ENCODE measurements at places on chromosomes 16 and 17. TPM values are rescaled to one million over a fixed set of nuclear protein-coding genes. Genes with fewer than 3 reads are reported as not detected.

TBC1D3H gene
- total RNA-seq, result not detected

MT4 gene
- total RNA-seq, result not detected

KRT27 gene
- total RNA-seq, result not detected

SYT17 gene
- not detected for total RNA-seq

PFAS gene
- 75.3 TPM for total RNA-seq

TNRC6C gene
- 36.5 TPM for total RNA-seq

All from T-helper 1 cell treated with Interleukin-12 subunit alpha and Interleukin-12 subunit beta and Interleukin-4 antibody, amounts not matched to agents 30 ng/mL and 1 ng/mL, for 36 hours (primary cell).